H54 (cell line): ENCODE measurements at places on chromosomes 4 and X.
A peak's percentile ranks its signal among the peaks of the same experiment; 100 is the strongest.

- no peak for DNase-seq
Measured at GRCh38 chr4:19786616-19787015, 465.1 kb upstream of the SLIT2 start.

DNA sequence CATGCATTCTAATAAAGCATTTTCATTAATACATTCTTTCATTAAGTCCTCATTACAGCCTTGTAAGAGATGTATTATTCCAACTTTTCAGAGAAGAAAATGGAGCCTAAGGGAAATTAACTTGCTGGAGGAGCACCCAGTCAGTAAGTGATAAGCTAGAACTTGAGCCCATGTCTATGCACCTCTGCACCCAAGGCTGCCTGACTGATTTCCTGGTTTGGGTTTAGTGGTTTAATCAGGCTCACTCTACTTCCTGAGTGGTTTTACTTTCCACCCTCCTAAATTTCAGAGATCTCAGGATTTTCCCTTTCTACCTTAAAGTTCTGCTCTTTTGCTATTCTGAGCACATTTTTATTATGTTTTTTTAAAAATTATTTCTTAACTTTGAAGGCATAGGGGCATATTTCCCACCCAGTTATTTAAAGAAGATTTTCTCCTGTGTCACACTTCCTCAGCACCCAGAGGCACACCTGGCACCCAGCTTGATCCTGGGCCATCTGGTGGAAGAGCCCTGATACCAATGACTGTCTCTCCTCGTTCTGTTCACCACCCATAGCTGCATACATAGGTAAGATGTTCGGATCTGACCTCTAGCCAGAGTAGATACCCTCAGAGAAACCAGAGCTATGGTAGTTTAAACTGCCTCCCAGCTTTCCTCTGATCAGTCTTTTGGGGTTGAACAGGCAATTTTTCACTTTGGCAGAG is 10.4 kb downstream of the CORIN start:
- no peak for DNase-seq

DNA sequence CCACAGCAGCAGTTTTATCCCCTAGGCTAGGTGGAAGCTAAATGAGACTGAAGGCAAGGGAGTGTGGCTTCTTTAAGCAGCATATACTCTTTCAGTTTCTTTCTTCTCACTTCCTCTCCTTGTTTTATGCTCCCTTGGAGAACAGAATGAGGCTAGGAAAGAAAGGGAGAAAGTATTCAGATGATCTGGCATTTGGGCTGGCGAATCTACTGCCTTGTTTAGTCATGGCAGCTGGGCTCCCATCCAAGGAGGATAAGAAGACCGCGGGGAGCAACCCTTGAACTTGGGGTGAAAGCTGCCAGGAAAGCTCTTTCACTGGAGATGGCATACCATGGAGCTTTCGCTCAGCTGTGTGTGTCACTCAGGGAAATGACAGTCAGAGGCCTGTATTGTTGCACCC is 72.1 kb downstream of the ARHGEF38 start:
- peak; percentile 4 for DNase-seq

GRCh38 chr4:185339941-185340340 is 55.8 kb downstream of the LRP2BP start:
- DNase-seq: no peak

DNA sequence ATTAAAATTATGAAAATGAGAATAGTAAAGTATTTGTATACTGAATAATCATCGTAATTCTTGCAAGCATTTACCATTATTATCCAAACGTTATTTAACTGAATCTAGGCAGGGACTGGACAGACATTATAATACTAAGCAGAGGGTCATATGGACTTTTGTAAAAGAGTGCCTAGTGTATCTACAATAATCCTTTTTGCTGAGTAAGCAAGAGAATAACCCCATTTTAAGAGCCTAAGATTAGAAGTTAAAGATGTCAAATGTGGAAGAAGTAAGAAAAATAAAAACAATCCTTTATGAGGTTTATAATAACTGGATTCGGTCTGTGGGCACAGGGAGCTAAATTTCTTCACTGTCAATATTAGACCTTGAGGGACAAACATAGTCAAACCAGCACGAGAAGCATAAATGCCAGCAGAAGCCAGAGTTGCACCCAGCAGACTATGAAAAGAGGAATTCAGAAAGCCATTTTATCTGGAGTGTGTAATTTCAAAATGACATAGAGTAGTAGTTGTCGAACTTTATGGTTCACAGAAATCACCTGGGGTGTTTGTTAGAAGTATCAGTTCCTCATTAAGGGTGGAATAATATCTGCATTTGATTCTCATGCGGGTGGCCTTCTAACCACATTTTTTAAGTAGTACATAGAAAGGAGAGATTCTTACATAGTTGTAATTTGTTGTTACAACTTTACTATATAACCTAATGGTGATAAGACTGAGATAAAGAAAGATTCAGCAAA is 39.7 kb upstream of the DCLK2 start:
- no peak for DNase-seq
